Activated T-helper 17 cell treated with anti-CD3 and anti-CD28 coated beads, Interleukin-2, amount 50 U/mL, for 72 hours (primary cell): ENCODE measurements at places on chromosomes 16 and 17. TPM values are rescaled to one million over a fixed set of nuclear protein-coding genes. Genes with fewer than 3 reads are reported as not detected.

DNA sequence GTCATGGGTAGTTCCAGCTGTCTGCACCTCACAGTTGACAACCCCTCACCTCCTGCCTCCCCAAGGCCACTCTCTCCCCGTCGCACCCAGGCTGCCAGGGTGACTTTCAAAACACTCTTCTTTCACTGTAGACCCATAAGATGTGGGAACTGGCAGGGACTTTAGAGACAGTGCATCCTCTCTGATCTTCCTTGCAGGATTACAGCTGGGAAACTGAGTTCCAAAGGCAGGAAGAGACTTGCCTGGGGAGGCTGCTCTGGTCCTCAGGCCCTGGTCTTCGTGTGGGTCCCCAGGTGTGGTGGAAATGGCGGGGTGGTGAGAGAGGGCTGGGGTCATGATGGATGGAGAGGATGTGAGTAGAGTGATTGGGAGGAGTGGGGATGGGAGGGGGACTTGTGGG is 21.9 kb upstream of the NKD1 start:
- no peak for ATAC-seq

- no peak for ATAC-seq
Observed at GRCh38 chr17:74226252-74226651, 12.9 kb downstream of the TTYH2 start.

- ATAC-seq: no peak
Observed at GRCh38 chr16:75703306-75703705, 2.0 kb upstream of the DUXB start.

GRCh38 chr16:21713549-21714368 is 50.0 kb downstream of the OTOA start:
- ATAC-seq: peak; percentile 52

DNA sequence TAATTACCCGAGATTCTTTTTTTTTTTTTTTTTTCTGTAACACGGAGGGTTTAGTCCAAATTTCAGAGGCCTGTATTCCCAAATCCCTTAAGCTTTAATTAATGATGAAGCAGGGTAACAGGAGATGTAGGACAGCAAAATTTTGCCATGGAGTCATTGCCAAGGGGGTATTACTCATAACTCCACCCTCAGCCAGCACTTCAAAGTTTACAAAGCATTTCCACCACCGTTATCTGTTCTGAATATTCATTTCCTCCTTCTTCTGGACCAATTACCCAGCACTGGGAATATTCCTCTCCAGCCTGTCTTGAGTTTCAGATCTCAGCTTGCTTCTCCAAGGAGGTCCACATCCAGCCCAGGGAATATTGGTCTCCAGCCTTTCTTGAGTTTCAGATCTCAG is 747.5 kb upstream of the EEF2KMT start:
- no peak for ATAC-seq

DNA sequence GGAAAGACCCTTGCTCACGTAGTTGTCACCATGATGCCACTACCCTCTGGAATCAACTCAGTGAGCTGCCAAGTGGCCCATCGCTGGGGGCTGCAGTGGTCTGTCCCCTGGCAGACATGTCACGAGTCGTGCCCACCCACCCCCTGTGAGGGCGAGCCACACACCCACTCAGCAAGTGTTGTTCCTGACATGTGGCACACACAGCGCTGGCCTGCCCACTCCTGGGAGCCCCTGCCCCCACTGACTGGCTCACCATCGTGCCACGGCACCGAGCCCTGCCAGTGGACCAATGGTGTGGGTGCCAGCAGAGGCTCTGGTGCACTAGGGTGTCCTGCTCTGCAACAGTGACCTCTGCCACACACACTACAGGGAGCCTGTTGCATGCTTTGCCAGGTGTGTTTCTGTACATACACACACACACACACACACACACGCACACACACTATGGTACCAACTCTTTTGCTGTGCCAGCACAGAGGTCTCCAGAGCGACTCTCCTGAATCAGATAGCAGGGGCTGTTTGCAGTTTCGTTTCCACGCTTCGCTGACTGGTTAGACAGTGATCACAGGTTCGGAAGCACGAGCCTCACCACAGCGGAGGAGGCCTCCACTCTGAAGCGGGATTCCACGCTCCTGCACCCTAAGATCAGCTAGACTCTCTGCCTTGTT is 7.7 kb downstream of the RTN4RL1 start:
- ATAC-seq: no peak

GRCh38 chr17:52036416-52036815 is 122.1 kb downstream of the CA10 start:
- ATAC-seq: no peak

DNA sequence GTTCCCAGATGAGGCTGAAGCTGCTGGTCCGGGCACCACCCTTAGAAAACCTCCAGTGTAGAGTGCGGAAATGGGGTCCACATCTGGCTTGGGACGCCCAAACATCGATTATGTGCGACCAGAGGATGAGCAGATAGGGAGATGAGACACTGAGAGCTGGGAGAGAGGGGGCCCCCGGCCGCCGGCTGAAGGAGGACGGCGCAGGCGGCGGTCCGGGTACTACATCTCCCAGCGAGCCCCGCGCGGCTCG is 182 bp upstream of the SPECC1 start:
- no peak for ATAC-seq

GRCh38 chr16:72493716-72494415 is 321.9 kb upstream of the PMFBP1 start:
- ATAC-seq: peak; percentile 67

DNA sequence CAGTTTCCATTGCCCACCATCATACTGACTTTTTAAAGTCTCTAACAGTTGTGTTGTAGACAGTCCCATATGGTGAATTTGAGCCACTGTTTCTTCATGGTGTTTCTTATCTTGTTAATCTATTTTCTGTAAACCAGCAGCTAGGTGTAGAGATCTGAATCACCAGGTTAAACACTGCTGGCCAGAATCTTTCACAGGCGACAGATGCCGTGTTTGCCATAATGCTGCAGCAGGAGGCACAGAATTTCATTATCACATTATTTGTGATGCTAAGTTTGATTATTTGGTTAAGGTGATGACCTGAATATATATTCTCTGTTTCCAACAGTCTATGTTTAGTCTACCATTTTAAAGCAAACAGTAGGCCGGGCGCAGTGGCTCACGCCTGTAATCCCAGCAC is 11.5 kb upstream of the CNGB1 start:
- no peak for ATAC-seq

GRCh38 chr17:8466873-8467272 is 31.2 kb downstream of the NDEL1 start:
- no peak for ATAC-seq

Gene SLC38A8
- total RNA-seq: not detected

Gene PRDM7
- total RNA-seq: not detected

Gene TP53TG3
- total RNA-seq: not detected

Gene CBX4
- 9.1 TPM for total RNA-seq

Gene NPIPB6
- total RNA-seq: 5.1 TPM

Gene CCT6B
- 0.76 TPM for total RNA-seq

Gene PRCD
- not detected for total RNA-seq
